ENCODE measurements at places on chromosomes 6 and 20.

- DNase-seq = no peak
Measured at GRCh38 chr20:507761-508332, 35.7 kb downstream of the CSNK2A1 start.

DNA sequence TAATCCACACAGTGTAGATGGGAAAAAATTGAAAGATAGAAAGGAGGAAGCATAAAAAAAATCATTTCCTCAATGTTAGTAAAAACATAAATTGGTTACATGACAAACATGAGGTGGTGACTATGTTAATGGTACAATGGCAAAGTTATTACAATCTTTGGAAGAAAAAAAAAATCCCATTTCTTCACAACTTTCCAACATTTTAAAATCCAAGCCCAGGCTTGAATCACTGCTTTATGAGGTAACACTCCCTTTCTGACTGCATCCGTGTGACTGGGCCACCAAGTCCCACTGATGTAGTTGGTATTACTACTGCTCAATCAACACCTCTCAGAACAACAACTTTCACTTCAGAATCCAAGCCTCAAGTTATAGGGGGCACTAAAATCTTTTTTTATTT, 160.4 kb downstream of the BTBD9 start:
- DNase-seq = no peak

- peak; percentile 33 for DNase-seq
Measured at GRCh38 chr20:35551503-35551902, 9.6 kb downstream of the ERGIC3 start.

DNA sequence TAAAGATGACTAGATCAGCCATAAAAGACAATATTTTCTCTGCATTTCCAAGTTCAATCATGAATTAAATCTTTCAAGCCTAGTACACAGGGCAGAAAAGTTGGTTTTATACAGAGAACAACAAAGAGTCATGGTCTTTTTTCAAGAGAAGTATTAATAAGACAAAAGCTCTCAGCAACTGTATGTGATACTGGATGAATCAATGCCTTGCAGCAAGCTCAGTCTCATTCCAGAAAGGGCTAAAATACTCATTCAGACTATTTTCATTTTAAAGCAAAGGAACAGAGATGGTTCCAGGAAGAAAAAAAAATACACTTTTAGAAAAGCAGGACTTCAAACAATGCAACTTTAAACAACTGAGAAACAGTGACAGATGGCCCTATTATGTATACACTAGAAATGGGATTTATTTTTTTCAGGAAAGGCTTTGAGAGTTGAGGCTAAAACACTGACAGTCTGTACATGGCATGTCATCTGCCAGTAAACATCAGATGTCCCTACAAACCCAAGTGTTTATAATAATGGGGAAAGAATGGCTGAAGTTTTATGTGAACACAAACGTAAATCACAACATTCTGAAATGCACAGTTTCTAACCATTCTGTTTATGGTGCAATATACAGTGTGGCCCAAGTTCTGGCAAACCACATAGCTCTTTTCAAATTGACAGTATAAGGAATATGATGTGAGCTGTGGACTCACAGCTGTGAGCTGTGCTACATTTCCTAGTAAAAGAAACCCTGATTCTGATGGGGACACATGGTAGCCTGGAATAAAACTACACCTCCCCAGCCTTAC, 114.3 kb upstream of the DST start:
- no peak for DNase-seq

DNA sequence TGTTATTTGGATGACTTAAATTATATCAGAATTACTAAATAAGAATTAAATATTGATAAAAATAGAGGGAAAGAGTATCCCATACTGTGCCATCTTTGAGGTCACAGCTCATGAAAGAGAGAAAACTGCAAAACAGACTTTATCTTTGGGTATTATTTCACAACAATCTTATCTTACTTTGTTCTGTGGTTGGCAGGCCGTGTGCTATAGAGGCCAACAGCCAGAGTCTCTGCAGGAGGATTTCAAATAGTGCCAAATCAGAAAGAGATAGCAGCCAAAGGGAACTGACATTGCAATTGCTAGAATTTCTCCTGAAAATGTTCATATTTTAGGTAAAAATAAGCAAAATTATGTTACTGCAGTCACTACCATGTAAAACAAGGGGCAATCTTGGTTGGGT, 354.2 kb downstream of the GRIK2 start:
- DNase-seq = peak; percentile 59

- DNase-seq = no peak
Measured at GRCh38 chr6:116451916-116452315, 9.3 kb upstream of the CALHM6 start.

DNA sequence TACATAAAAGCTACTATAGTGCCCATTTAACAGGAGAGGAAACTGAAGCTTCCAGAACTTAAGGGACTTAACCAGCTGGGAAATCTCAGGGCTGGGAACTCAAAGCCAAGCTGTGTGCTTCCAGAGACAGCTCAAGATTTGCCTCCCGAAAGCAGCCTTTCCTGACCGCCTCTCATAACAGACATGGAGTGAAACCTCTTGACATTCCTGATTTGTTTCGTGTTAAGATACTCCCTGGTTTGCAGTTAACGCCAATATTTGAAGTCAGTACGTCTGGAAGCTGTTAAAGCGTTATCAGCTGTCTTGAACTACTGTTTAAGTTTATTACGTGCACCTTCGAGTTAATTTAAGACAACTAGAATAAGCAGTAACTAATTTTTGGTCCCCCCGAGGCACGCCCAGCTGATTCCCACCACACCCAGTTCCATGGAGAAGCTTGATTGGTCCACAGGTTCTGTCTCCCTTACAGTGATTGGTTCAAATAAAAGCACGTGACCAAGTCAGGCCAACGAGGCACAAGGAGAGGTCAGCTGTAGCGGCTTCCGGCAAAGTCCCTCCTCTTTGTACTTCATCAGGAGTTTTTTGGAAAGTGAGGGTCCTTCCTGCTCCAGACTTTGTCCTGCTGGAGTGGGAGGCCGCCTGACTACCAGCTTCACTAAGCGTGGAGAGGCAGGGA, 8.9 kb upstream of the TCP11 start:
- DNase-seq = no peak

DNA sequence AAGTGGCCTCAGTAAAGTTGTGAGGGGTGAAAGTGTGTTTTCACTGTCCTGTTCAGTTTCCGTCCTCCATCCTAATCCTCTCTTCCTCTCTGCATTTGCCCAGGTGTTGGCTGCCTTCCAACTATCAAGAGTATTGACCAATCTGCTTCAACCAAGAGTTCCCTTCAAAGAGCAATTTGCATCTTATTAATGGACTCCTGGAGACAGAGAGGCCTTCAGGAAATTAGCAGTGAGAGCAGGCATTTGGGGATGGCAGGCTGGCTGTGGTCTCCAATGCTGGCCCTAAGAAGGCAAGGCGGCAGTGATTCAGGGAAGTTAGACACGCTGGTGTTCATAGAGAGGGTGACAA, 77.2 kb downstream of the GPR6 start:
- no peak for DNase-seq

GRCh38 chr6:133555685-133556084, 314.5 kb downstream of the EYA4 start:
- no peak for DNase-seq

DNA sequence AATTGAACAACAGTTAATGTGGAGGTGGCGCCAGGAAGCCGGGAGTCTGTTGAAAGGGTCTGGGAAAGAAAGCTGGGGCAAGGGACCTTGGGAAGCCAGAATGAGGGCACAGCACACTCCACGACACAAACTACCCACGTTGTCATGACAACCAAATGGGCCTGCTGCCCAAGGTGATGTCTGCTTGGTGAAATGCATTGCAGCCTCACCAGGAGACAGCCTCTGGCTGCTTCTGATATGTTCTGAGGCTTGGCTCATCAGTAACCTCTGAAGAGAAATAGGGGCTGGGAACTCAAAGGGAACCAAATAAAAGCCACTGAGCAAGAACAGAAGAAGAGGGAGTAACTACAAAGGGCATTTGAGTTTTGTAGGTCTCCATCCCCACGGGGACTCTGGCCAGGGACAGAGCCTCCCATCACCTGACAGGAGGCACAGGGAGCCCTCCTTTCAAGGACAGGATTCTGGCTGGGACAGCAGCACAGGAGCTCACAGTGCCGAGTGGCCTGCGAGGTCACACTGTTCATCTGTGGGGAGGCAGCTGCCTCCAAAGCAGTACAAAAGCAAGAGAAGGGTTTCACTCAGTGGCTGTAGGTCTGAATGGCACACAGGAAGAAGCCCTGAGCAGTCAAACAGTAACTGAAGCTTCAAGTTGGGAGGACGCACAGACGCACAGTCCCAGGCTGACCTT, 44.6 kb upstream of the KCNK16 start:
- no peak for DNase-seq

DNA sequence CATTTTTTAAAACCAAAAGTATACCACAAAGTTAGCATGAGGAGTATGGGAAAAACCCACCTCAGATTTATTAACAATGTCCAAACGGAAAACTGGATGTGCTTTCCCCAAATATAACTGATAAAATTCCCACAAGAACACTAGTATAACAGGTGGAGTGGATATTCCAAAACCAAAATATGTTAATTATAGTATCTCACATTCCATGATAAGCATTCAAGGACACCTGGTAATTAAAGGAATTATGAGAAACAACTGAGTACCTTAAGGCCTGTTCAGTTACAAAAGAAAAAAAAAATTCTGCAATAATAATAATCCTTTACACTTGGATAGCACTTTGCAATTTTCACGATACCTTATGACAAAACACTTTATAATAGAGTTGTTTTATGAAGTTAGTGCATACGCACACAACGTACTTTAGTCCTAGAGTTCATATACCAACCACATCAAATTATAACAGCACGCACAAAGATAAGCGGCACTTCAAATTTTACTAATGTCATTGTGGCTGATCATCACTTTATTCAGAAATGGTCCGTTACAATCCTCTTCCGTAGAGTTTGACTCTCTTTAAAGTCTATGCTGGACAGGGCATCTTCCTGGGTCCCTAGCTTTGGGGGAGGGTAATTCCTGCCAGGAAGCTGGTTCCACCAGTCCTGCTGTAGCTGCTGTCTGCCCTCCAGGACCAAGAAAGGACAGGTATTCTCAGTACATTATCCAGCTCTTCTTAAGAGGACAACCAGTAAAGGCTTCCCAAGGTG, 1.7 kb downstream of the CDK19 start:
- DNase-seq = no peak

DNA sequence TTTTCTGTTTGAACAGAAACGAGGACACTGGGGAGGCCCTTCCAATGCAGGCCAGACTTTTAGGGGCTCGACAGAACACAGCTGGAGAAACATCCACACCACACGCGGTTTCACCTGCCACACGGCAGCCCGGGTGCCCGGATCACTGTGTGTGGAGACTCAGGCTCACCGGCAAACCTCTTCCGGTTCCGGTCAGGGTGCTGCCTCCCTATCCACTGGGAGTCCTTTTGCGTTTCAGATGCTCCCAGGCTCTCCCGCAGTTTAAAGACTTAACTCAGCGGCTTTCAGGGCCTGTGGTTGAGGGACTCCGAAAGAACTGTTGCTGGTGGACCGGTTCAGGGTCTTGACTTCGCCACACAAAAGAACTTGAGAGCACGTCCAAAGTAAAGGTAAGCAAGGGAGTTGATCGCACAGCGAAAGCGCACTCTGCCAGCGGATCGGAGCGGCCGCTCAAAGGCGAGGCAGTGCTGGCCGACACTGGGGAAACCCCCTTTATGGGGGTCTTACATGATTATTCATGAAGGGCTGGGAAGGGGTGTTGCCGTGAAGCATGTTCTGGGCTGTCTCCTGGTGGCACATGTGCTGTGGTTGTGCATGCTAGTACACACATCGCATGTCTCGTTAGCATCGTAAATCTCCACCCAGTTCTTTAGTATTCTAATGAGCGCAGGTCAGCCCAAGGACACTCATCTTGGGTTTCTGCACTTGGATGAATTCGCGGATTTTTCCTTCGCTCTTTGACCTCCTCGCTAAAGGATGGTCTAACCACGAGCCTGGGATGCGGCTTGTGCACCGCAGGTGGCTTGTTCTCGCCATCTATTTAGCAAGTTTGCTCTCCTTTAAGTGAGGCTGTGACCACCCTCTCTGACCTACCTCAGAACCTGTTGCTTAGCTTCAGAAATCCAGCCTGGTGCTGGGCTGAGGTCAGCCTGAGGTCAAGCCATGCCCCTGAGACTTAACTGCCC, 180.3 kb downstream of the CDH26 start:
- DNase-seq = no peak

GRCh38 chr6:163165922-163166321, 248.6 kb upstream of the QKI start:
- no peak for DNase-seq

- no peak for DNase-seq
Measured at GRCh38 chr6:46376562-46377061, 114.6 kb downstream of the RCAN2 start.

GRCh38 chr20:19750907-19751636, 7.0 kb upstream of the RIN2 start:
- DNase-seq = no peak

DNA sequence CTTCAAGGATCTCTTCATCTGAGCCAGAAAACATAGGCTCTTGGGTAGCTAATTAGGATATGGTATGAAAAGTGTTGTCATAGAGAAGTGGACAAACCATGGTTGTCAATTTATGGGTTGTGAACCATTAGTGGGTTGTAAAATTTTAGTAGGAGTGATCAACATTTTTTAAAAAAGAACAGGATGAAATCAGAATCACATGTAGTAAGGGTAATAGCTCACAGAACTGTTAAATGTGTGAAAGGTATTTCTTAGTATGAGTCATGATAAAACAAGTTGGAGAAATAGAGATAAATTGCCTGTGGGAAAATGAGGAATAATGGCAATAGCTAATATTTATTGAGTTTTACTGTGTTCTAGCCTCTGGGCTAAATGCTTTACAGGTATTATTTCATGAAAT, 113.4 kb downstream of the MAP3K4 start:
- peak; percentile 29 for DNase-seq

GRCh38 chr20:40255365-40255764, 433.7 kb downstream of the MAFB start:
- no peak for DNase-seq

DNA sequence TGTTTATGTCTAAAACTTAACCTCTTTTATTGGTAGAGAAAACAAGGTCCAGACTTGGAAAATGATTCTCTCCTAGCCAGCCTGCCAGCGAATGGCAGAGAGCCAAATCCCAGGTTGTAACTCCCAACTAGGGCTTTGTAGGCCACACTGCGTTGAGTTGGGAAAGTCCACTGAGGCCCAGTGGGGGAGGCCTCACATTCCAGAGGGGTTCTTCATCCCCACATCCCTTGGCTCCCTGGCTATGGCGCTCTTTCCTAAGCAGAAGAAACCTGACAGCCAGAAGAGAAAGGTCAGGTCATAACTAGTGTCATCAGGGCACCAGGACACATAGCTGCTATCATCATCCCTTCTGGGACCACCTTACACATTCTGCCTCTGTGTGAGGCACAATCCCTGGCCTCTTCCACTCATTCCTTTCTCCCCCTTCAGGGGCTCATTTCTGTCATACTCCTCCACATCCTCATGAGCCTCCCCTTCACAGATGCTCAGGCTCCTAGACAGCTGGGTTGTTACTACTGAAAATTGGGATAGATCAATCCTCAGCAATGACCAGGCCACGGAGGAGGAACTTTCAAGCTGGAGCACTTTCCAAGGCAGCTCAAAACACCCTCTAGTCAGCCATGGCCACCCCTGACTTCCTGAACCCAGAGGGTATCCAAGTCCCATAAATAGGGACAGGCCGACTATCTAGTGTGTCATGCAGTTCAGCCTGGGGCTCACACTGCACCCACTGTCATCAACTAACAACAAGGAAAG, 48.6 kb downstream of the TCP11 start:
- peak; percentile 64 for DNase-seq

- DNase-seq = no peak
Measured at GRCh38 chr20:23090147-23090546, 4.0 kb upstream of the CD93 start.

- peak; percentile 48 for DNase-seq
Measured at GRCh38 chr20:8424010-8424409, 291.9 kb downstream of the PLCB1 start.
